ENCODE measurements at places on chromosomes 5 and 9.
A peak's percentile ranks its signal among the peaks of the same experiment; 100 is the strongest.

DNA sequence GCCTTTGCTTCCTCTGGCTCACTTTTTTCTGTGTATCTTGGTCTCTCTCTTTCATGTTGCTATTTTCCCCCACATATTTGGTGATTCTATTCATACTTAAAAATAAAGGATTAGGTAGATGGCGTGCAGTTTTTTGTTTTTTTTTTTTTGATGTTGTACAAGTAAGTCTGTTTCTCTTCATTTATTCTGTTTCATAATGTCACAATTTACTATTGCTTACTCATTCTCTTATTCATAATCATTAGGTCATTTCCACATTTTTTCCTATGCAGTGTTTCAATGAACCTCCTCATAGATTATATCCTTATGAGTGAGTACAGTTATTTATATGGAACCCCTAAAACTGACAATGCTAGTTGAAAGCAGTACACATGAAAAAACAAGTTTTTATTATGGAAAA lies 136.3 kb downstream of the APBA1 start:
- H3K4me3 ChIP-seq = peak overlapping the region; percentile 27
- H3K27ac ChIP-seq = peak overlapping the region; percentile 70
- peaks cover 23% of the 10 kb centered on the region for H3K4me1 ChIP-seq
- DNase-seq = peak; percentile 11
- peaks cover 1% of the 10 kb centered on the region for H3K27me3 ChIP-seq
- H3K36me3 ChIP-seq = no peaks in the 10 kb centered on the region

- no peaks in the 10 kb centered on the region for H3K36me3 ChIP-seq
- H3K27me3 ChIP-seq = no peaks in the 10 kb centered on the region
- no peak overlapping the region for H3K4me3 ChIP-seq
- peak; percentile 32 for DNase-seq
- H3K27ac ChIP-seq = no peak overlapping the region
These were observed 34.7 kb downstream of the SLC6A7 start for GRCh38 chr5:150224483-150225027.

GRCh38 chr9:792331-793260 lies 48.9 kb upstream of the DMRT1 start:
- H3K27ac ChIP-seq = no peak overlapping the region
- peaks cover 18% of the 10 kb centered on the region for H3K27me3 ChIP-seq
- no peak overlapping the region for H3K4me3 ChIP-seq
- no peak for DNase-seq
- no peaks in the 10 kb centered on the region for H3K4me1 ChIP-seq

GRCh38 chr5:1001406-1002270 lies 7.0 kb upstream of the NKD2 start:
- H3K4me1 ChIP-seq = peaks cover 7% of the 10 kb centered on the region
- H3K27me3 ChIP-seq = peaks cover 52% of the 10 kb centered on the region
- no peak overlapping the region for H3K4me3 ChIP-seq
- no peak for DNase-seq
- H3K27ac ChIP-seq = no peak overlapping the region
- H3K36me3 ChIP-seq = no peaks in the 10 kb centered on the region

DNA sequence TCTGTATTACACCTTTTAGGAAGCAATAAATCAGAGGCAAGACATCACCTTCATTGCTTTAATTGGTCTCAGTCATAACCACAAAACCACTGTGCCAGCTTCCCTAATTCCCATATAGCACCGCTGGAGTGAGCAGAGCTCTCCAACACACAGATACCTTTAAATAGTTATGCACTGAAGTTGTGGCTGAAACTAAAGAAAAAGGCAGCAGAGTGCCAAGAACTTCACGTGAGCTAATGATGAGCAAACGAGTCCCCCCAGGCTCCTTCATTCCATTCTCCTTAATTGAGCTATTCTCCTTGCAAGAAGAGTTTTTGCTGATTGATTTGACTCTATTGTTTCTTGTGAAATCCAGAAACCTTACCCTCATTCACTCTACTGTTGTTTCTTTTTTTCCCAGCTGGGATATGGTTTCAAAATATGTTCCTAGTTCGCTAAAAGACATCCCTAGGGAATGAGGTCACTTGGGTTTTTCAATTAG lies 501.5 kb downstream of the SPATA31D1 start:
- peak overlapping the region; percentile 26 for H3K4me3 ChIP-seq
- peak; percentile 65 for DNase-seq
- no peaks in the 10 kb centered on the region for H3K27me3 ChIP-seq

DNA sequence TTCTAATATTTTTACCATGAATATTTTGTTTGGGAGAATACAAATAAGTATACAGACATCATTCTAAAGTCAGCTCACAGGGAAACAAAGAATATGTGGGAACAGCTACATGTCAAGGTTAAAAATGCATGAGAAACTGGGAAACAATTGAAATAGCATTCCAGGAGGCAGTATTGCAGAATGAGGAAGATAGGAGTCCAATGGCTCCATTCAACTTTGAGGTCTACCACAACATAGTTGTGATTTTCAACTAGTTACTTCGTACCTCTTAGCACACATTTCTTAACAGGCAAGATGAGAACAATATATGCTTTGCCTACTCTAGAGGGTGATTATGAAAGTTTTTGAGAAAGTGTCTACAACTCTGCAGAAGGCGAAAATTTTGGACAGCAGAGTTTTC lies 35.2 kb upstream of the CAST start:
- H3K27me3 ChIP-seq = no peaks in the 10 kb centered on the region
- H3K27ac ChIP-seq = peak overlapping the region; percentile 75
- H3K4me1 ChIP-seq = peaks cover 63% of the 10 kb centered on the region
- peak; percentile 86 for DNase-seq
